ENCODE measurements at places on chromosomes 7 and 10.

DNA sequence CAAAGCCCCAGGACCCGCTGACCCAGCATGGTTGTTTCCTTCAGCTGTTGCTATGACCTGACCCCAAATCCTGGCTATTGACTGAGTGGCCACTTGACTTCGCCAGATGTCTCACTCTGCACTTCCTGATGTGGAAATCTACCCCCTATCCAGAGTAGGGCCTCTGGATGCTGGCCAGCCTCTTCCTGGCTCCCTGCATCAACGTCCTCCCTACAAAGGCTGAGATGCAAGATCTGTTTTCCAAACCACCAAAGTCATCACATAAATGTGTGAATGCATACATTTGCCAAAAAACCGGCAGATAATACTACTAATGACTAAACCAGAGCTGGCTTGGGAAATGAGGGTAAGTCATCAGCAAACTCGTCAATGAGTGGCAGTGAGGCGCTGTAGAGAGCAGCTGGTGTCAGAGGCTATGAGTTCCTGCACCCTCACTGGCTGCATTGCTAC lies 70.4 kb downstream of the PYROXD2 start:
- no peak for DNase-seq

DNA sequence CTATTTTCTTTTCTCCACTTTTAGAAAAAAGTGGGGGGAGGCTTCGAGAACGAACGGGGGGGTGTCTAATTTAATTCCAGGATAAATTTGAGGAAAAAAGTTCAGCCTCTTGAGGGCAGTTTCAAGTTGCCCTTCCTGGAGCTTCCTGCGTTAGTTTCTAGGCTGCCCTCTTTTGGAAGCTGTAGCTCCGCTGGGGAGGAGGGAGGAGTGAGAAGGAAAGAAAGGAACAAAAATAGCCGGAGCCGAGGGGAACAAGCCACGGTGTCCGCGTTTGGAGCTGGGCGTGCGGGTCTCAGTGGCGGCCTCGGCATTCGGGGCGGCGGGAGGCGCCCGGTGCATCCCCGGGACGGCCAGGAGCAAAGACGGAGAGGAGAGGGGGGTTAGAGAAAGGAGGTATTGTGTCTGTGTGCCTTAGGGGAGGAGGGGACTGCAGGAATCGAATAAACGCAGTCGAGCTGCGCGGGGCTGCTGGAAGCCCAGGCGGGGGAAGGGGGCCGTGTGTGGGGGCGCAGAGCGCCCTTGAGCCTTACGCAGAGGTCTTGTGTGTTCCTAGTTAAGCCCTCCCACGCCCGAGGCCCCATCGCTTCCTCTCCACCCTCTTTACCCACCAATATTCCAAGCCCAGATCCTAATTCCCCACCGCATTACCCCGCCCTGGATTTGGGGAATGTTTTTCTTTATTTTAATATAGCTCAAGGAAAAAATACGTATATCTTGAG lies 2.0 kb upstream of the TNRC18 start:
- no peak for DNase-seq

DNA sequence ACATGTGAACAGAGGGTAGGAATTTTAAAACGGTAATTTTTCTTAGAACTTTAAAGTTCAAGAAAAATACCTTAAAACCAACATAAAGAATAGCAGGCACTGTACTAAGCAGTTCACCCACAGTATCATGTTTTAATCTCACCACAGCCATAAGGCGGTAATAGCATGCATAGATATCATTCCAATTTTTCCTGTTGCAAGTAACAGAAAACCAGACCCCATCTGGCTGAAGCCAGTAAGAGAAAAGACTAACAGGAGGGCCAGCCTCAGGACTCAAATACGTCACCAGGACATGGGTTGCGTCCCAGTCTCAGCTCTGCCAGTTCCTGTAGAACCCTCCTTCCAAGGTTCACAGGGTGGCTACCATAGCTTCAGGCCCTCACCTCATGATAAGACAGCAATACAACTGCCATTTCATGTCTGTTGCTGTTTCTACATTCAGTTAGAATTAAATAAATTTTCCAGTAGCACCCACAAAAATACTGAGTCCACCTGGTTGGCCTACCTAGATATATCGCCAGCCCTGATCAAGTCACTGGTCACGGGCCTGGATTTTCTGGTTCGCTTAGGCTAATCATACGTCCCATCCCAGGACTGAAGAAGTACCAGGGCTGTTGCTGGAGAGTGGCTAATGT lies 2.0 kb upstream of the RNF32 start:
- no peak for DNase-seq

DNA sequence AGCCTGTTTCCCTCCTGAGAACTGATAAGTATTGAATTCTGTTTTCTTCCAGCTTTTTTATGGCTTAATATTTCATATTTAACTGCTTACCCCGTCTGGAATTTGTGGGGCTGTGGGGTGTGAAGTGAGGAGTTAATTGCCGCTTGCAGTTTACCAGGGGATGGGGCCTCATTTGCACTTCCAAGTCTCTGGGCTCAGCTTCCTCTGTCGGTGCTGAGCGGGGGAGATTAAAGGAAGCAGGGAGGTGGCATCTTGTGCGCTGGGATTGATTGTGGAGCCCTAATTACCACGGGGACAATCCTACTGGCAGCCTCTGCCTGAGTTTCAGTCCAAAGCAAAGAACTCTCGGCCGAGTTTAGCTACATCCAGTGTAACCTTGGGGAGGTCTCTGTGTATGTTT lies 33.4 kb downstream of the ELFN1 start:
- DNase-seq = no peak

GRCh38 chr7:46774515-46774914 lies 807.4 kb downstream of the TNS3 start:
- DNase-seq = no peak

GRCh38 chr7:155951554-155952158 lies 139.4 kb upstream of the SHH start:
- DNase-seq = no peak
